ENCODE measurements at places on chromosomes 7 and 10. TPM values are rescaled to one million over a fixed set of nuclear protein-coding genes. Genes with fewer than 3 reads are reported as not detected.

The PRRT4 gene
- 0.72 TPM for polyA plus RNA-seq

The CLRN3 gene
- polyA plus RNA-seq = 22.8 TPM

The TDRD1 gene
- polyA plus RNA-seq = not detected

The CALHM3 gene
- not detected for polyA plus RNA-seq

The SPDYE6 gene
- 2.2 TPM for polyA plus RNA-seq

The PLEKHS1 gene
- 0.21 TPM for polyA plus RNA-seq

The DENND11 gene
- 27.3 TPM for polyA plus RNA-seq

The RADIL gene
- 1.7 TPM for polyA plus RNA-seq

DNA sequence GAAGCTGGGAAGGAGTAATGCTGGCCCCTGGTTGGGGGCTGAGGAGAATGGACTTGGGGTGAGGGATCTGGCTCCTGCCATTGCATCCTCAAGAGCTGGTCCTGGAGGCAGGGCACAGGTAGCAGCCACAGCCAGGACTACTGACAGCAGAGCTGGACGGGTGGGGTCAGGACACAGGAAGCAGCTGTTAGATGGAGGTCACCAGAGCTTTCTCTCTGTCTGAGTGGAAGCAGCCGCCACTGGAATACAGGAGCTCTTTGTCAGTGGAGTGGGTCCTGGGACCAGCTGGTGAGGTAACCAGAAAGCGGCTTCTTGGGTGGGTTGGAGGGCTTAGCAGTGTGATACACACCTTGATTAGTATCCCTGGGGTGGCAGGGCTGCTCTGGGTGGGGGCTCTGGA is 58.1 kb upstream of the AQP1 start:
- DNase-seq = no peak

- DNase-seq = no peak
These were observed 10.8 kb downstream of the AGK start for GRCh38 chr7:141562036-141562435.

- no peak for DNase-seq
These were observed 264.5 kb downstream of the PLXNA4 start for GRCh38 chr7:132311733-132312132.

GRCh38 chr7:55242613-55243012 is 122.5 kb upstream of the LANCL2 start:
- no peak for DNase-seq

- DNase-seq = no peak
These were observed 303.5 kb downstream of the NEBL start for GRCh38 chr10:20593649-20594048.

DNA sequence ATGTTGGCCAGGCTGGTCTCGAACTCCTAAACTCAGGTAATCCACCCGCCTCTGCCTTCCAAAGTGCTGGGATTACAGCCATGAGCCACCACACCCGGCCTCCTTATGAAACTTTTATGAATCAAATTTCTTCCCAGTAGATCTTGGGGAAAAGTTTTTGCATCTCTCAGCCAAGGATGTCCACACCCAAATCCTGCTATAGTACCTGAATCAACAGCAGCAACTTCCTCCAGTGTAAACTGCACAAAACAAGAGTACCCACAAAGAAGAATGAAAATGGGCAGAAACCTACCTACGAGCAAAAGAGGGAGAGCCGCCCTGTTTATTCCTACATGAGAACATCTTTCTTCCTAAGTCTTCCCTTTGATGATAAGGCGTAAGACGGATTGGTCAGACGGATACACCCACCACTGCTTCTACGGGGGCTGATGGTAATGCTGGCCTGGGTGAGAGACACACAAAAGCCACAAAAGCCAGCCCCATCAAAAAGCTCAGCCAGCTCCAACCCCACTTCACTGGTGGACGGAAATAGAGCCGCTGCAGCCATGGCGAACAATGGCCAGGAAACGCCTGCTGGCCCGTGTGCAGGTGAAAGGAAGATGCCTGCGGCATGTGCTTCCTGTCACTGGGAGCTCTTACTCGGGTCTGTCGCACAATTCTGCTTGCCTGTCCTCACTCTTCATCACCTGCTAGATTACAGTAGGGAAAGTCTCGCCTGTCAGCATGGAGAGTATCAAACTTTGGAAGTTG is 10.4 kb downstream of the JCAD start:
- DNase-seq = no peak

DNA sequence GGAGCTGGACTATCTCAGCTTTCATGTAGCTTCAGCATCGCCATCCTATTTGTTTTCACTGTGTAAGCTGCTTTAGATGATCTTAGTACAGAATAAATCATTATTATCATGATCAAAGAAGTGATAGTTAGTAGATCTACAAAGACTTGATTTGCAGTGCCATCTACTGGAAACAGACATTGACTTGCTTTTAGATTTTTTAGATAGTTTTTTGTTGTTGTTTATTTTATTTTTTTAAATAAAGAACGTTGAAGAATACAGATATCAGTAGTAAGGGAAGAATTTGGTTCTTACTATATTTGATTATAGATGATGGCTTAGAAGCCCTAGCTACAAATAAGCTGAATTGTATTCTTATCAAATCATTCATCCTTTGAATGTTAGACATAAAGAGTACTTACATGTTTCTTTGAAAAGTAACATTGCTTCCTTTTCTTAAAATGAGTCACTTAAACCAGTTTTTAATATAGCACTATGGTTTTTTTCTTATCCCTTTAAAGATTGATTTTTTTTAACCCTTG is 6.3 kb upstream of the SFMBT2 start:
- no peak for DNase-seq

DNA sequence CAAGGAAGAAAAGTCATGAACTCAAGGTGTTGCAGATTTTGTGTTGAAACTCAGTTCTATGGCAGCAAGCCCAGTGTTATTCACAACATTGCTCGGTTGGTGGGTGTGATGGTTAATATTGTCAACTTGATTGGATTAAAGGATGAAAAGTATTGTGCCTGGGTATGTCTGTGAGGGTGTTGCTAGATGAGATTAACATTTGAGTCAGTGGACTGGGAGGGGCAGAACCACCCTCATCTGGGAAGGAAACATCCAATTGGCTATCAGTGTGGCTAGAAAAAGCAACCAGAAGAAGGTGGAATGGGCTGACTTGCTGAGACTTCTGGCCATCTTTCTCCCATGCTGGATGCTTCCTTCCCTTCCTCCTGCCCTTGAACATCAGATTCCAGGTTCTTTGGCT is 353.2 kb downstream of the ADRA2A start:
- DNase-seq = no peak

DNA sequence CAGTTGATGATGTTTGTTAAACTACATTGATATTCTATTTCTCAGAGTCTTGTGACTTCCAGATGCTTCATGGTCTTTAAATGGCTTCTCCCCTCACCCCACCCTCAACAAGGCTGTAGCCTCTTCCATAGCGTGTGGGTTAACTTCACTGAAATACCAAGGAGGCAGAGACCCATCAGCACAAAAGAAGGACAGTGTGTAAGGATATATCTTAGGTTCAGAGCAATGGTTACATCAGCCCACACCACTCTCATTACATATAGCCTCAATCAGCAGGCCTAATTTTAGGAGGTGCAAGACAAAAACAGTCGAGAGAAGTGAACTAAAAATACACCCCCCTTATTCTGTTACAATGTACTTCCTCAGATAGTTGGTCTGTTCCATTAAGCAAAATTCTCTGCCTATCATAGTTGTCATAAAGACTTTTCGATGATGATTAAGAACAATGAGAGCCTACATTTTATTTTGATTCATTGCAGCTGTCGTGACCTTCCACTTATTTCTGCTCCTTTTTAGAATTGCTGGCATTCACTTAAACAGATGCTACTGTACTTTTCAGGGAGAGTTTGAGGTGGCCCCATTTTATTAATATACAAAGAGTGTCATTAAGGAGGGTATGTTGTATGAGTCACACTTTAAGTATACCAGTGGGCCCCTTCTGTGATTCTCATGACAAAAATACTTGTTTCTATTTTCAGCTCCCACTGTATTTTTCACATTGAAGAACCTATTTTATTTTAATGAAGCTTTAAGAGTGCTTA is 52.1 kb downstream of the WIPF3 start:
- DNase-seq = no peak

DNA sequence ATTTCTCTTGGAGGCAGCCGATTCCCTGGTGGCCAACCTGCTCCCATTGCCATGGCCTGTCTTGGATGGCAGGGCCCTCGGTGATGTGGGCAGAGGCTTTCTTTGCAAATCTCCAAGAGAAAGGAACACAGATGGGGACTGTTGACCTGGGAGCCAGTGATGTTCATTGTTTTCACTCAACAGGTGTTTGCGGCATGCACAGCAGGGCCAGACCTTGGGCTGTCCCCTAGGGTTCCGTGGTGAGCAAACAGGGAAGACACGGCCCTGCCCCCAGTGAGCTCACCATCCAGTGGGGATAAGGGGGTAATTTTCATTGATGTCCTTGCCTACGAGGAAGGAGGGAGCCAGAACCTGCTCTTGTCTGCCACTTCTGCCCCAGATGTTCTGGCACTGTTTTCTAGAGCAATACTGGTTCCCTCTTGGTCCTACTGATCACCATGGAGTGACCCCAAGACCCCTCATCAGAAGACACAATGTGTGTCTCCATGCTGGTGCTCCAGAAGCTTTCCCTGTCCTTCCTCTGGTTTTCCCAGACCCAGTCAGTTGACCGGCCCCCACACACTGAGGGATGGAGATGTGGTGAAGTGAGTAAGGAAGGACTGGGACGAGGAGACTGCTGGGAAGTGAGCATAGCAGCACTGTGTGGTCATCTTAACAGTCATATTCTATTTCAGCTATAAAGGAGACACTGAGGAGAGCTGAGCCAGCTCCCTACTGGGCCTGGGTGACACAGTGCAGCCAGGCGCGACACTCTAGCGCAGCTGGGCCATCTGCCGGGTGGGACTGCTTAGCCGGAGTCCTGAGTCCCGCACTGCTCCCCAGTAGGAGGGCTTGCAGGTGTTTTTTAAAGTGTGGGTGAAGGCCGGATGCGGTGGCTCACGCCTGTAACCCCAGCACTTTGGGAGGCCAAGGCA is 20.4 kb upstream of the FIGNL1 start:
- no peak for DNase-seq

DNA sequence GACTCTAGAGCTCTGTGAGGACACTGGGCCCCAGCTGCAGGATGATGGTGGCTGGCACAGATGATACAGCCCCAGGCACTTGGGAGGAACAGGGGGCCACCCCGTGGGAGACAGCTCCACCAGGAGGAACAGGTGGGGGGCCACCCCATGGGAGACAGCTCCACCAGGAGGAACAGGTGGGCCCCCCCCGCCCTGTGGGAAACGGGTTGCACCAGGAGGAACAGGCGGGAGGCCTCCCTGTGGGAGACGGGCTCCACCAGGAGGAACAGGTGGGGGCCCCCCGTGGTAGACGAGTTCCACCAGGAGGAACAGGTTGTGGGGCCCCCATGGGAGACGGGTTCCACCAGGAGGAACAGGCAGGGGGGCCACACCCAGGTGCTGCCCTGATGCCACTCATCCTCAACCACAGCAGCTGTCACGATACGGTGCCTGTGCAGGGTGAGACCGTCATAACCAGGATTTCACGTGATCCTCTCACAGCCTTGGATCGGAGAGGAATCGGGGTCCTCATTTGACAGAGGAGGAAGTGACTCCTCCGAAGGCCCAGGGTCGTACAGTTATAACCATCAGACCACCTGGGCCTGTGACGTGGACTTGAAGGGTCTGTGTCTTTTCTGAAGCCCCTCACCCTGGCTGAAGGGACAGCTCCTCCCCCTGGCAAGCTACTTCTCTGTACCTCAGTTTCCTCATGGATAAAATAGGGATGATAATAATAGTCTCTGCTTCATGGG is 49.2 kb upstream of the NANOS1 start:
- DNase-seq = no peak

- no peak for DNase-seq
These were observed 28.7 kb upstream of the JAKMIP3 start for GRCh38 chr10:132036887-132037675.

DNA sequence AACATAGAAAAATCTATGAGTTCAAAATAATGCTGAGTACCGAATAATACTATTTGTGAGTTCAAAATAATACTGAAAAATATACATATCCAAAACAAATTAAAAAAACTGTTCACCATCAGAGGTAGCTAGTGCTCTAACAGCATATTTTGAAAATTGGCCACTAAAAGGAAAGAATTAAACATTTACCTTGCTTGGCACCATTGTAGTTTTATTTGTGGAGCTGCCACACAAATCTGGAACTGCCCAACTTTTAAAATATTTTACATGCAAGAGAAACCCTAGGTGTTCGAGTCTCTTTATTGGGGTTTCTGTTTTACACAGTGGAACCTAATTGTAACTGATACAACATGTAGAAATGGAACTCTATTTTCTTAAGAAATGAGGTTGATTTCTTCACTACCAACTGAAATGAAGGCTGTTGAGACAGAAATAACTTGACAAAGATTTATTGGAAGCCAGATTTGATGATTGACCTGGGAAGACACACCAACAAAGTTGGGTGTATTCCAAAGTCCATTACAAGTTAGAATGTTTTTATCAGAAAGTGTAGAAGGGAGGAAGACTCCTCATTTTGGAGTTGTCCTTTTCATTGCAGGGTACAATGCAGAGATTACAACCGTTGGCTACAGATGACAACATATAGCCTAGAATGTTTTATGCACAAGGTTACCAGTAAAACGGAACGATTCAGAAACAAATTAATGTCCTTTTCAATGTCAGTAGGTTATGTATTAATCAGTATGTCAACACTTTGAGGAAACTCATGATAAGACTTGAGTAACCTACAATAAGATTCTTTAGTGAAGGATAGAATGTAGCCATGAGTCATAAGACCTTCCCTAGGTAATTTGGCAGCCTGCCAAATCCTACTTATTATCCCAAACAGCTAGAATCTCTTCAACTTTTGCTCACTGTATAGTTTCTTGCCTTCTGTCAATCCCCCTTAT is 73.8 kb upstream of the PAPSS2 start:
- no peak for DNase-seq

DNA sequence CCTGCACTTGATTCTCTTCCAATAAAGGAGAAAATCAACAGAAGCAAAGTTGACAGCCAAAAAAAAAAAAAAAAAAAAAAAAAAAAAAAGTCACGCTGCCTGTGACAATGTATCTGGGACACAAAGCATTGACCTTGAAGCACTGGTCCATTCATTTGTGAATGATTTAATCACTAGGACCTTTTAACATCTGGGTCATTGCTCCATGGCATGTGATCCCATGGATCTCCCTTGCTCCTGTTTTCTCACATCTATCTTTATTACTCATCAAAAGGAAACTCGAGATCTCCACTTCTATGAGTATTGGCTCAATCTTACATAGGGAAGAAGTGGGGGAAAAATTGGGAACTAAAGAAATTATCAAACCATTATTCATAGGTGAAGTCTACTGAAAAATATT is 89.6 kb upstream of the SMIM30 start:
- no peak for DNase-seq

- DNase-seq = no peak
These were observed 532.5 kb downstream of the GRM8 start for GRCh38 chr7:126720232-126720631.

DNA sequence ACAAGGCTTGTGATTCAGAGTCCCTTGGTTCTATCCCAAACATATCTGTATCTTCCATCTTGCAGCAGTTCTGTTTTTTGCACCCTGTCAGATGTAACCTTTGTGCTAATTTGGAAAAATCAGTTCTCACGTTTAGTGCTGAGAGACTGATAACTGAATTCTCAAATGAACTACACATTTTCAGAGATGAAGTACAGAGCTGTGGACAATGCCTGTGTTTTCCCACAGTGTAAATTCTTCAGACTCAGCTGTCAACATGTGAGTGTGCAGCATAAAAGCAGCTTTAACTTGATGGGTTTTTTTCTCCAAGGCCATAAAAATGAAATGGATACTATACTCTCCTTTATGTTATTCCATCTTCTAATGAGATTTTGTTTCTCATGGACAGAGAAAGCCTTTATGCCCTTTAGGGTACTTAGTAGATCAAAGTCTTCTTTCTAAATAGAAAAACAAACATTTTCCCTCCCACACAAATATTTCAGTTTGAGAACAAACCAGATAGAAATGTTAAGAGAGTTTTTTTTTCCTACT is 150.9 kb downstream of the SEMA3A start:
- DNase-seq = no peak

All from right renal cortex interstitium (tissue), 3 donors.